ENCODE measurements at places on chromosomes 3 and 15. TPM values are rescaled to one million over a fixed set of nuclear protein-coding genes. Genes with fewer than 3 reads are reported as not detected.

TRIM59 gene
- total RNA-seq, result 12.8 TPM

DNA sequence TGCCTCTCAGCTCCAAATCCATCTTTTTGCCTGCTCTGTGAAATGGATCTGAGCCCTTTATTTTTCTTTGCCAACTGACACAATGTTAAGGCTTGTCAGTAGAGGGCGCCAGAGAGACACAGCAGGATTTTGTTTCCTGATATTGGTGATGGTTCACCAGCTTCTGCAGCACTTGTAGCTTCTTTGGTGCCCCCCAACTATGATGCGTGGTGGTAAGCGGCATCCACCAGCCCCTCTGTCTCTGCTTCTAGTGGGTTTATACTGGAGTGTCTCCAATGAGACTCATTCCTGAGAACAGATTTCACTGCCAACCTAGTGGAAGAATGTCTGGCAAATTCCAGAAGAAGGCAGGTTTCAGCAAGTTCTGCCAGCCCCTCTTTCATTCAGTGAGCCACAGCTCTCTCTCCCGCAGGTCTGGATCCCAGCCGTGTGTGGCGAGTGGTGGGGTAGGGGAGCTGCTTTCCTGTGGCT is 471.9 kb upstream of the FRG2C start:
- no peak overlapping the region for H3K4me3 ChIP-seq
- H3K4me1 ChIP-seq, result peaks cover 31% of the 10 kb centered on the region
- no peaks in the 10 kb centered on the region for H3K27me3 ChIP-seq
- no peaks in the 10 kb centered on the region for H3K36me3 ChIP-seq
- DNase-seq, result peak; percentile 74
- no peak overlapping the region for H3K27ac ChIP-seq

C3orf22 gene
- not detected for total RNA-seq

TMEM42 gene
- 17.7 TPM for total RNA-seq

DNA sequence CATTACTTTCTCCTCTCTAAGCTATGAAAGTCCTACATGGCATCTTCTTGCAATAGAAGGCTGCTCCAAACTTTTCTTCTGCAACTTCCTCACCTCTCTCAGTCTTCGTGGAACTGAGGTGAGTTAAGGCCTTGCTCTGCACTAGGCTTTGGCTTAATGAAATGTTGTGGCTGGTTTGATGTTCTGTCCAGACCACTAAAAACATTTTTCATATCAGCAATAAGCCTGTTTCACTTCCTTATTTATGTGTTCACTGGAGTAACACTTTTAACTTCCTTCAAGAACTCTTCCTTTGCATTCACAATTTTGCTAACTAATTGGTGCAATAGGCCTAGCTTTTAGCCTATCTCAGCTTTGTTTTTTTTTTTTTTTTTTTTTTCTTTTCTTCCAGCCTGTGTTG is 335.3 kb upstream of the NECTIN3 start:
- no peaks in the 10 kb centered on the region for H3K4me1 ChIP-seq
- no peak overlapping the region for H3K4me3 ChIP-seq
- no peak for DNase-seq
- H3K36me3 ChIP-seq, result no peaks in the 10 kb centered on the region

- no peaks in the 10 kb centered on the region for H3K4me1 ChIP-seq
- no peak overlapping the region for H3K4me3 ChIP-seq
- DNase-seq, result no peak
- no peaks in the 10 kb centered on the region for H3K27me3 ChIP-seq
- no peak overlapping the region for H3K27ac ChIP-seq
- H3K36me3 ChIP-seq, result no peaks in the 10 kb centered on the region
These were observed 419.6 kb upstream of the TGFBR2 start for GRCh38 chr3:30186741-30187219.

DNA sequence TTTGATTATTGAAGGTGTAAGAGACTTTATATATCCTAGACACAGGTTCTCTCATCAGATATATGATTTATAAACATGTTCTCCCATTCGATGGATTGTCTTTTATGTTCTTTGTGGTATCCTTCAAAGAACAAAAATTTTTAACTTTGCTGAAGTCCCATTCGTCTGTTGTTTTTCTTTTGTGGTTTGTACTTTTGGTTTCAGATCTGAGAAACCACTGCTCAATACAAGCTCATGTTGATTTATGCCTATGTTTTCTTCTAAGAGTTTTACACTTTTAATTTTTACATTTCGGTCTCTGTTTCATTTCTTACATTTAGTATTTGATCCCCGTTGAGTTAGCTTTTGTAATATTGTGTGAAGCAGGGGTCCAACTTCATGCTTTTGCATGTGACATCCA is 103.3 kb upstream of the SPRED1 start:
- H3K27me3 ChIP-seq, result peaks cover 3% of the 10 kb centered on the region
- no peaks in the 10 kb centered on the region for H3K4me1 ChIP-seq
- DNase-seq, result no peak

Data from endothelial cell (in vitro differentiated cells).